Cerebellum (tissue), 4 donors: ENCODE measurements at places on chromosomes 7 and 10. TPM values are rescaled to one million over a fixed set of nuclear protein-coding genes. Genes with fewer than 3 reads are reported as not detected.

DNA sequence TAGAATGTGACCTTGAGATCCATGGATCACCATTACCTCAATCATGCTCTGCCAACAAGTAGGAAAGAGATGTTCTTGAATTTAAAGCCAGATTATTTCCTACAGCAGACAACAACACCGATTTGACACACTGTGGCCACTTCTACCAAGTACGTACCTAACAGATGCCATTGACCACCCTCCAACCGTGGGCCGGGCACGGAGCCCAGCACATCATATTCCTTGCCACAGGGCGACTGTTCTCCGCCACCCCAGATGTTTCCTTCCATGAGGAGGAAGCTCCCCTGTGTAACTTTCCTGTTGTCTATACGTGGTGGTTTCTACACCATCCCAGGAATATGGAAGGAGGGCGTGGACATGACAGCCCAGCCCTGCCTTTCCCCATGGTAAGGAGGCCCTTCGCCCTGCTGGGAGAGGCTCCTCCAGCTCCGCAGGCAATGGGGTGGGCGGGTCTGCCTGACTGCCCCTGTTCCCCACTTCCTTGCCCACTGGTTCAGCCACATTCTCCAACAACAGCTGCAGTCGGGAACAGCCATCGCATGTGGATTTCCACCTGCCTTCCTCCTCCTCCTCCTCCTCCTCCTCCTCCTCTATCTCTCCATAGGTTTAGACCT is 7.2 kb downstream of the CHST15 start:
- no peak for DNase-seq

- no peak for DNase-seq
Observed at GRCh38 chr10:75181073-75181472, 29.5 kb upstream of the VDAC2 start.

- DNase-seq, result no peak
Observed at GRCh38 chr10:61795551-61795950, 105.9 kb upstream of the ARID5B start.

GRCh38 chr7:47346377-47346914 is 235.5 kb downstream of the TNS3 start:
- DNase-seq, result no peak

DNA sequence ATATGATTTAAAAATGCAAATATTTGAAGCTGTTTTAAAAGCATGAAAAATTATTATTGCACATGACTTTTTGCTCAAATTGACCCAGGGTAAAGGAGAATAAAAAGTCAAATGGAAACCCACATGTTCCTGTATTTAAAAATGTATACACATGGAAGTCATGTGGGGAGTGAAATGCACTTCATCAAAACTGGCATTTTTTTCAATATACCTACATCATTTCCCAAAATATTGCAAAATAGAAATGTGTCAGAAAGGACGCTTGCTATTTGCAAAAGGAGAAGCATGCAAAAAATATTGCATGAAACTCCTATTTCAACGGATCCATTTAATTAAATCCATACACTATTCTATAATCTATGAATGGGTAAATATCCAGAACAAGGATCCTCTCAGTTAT is 117.0 kb downstream of the POU6F2 start:
- DNase-seq, result no peak

KLHDC10 gene
- 64.1 TPM for total RNA-seq

UTF1 gene
- not detected for total RNA-seq

DNA sequence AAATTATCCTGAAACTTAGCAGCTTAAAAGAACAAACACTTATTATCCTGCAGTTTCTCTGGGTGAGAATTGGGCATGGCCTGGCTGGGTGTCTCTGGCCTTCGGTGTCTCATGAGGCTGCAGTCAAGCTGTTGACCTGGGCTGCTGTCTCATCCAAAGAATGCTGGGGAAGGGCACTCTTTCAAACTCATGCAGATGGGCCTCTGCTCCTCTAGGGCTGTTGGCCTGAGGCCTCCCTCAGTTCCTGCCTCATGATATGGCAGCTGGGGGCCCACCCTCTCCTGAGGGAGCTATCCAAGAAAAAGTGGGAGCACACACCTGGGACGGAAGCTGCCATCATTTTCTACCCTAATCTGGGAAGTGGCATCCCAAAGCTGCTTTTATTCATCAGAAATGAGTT is 43.6 kb downstream of the DRGX start:
- DNase-seq, result no peak

GRCh38 chr10:16242859-16243613 is 193.8 kb upstream of the PTER start:
- no peak for DNase-seq

DNA sequence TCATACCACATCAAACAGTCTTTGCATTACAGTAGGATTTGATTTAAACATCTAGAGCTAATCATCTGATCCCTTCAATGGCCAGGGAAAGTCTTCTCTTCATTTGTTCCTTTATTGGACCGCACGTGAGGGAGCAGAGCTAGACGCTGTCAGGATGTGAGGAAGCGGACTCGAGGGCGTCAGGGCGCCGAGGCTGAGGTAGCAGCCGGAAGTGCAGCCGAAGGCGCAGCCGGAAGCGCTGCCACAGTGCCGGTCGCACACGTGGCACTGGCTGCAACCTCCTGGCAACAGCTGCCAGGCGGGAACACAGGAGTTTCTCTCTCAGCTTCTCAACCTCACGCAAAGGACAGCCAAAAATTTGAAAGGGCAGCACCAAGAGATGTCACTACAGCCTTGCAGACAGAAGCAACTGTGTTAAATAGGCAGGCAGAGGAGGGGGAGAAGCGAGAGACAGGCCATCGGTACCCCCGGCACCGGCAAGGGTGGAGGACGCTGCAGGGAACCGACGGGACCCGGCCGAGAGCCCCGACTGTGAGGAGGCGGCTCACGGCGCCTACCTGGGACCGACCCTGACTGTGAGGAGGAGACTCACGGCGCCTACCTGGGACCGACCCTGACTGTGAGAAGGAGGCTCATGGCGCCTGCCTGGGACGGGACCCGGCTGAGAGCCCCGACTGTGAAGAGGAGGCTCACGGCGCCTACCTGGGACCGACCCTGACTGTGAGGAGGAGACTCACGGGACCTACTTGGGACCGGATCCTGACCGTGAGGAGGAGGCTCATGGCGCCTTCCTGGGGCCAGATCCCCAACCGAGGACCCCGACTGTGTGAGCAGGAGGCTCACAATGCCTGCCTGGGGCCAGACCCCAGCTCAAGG is 32.3 kb downstream of the VIPR2 start:
- DNase-seq, result no peak

CAMK2B gene
- total RNA-seq, result 33.6 TPM

CALHM2 gene
- 4.9 TPM for total RNA-seq

GRCh38 chr10:96439725-96440124 is 74.0 kb downstream of the TLL2 start:
- no peak for DNase-seq

COL28A1 gene
- 6.2 TPM for total RNA-seq

DNA sequence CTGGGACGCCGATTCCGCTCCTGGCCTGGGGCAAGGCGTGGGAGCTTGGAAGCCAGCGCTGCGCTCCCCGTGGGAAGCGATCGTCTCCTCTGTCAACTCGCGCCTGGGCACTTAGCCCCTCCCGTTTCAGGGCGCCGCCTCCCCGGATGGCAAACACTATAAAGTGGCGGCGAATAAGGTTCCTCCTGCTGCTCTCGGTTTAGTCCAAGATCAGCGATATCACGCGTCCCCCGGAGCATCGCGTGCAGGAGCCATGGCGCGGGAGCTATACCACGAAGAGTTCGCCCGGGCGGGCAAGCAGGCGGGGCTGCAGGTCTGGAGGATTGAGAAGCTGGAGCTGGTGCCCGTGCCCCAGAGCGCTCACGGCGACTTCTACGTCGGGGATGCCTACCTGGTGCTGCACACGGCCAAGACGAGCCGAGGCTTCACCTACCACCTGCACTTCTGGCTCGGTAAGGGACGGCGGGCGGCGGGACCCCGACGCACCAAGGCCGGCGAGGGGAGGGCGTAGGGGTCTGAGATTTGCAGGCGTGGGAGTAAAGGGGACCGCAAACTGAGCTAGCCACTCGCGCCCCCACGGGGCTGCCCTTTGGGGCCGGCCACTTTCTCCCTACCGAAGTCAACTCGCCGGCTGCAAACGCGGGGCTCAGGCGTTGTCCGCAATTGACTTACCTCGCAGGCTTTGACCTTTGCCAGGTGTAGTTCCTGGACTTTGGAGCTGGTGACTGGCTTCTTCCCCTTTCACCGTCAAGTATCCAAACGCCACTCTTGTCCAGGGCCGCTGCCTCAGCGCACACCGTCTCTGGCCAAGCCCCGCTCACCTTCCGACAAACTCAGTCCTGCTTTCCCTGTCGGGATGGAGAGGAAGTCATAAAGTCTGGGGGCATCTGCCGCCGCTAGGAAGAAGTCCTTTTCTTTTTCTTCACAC is at the start of gene SCIN:
Gene SCIN (plus strand): TSS at position 187 of the 928 bp plus-strand sequence. CDS start 67 bp downstream, at position 254.
- DNase-seq, result no peak

GRCh38 chr10:1270906-1271305 is 214.7 kb downstream of the WDR37 start:
- no peak for DNase-seq

DNA sequence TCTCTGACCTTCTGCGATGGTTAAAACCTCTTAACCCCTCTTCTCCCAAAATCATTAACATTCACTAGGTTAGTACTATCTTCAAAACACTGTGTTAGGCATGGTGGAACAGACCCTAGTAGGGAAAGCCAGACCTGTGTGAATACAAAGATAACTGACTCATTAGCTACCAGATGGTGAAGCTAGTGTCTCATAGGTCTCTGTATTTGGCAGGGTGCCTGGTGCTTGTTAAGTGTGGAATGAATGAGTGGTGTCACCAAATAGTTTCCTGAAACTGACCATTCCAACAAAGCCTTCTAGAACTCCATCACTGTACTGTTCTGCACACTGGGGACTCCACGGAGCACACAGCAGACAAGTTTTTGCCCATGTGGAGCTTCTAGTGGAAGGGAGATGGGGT is 27.7 kb upstream of the TM9SF3 start:
- no peak for DNase-seq

DNA sequence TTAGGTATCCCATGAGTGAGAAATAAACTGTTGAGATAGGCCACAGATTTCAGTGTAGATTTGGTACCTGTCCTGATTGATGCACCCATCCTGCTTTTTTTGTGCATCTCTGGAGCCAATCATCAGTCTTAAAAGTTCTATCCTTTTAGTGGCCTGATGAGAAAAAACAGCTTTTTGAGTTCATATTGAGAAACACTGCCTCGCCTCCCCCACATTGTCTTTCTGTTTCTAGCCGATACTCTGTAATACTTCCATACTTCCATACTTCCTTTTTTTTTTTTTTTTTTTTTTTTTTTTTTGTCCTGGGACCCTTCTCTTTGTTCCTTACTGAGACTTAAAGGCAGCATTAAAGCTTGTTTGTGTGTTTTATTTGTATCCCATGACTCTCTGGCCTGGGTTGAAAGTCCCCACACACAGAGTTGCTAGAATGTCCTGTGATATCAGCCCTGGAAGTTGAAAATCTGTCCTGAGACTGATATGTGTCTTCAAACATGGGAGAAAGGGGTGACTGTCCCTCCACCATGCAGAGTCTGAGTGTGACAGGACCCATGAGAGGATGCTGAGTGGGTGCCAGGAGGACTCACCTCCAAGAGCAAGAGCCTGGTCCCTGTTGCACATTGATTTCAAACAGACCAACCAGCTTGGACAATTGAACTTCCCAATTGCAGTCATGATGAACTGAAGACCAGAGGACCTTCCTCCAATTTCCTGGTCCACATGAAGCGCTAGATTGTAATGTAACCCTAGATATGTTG is 5.7 kb downstream of the ZNF22 start:
- DNase-seq, result no peak

DNA sequence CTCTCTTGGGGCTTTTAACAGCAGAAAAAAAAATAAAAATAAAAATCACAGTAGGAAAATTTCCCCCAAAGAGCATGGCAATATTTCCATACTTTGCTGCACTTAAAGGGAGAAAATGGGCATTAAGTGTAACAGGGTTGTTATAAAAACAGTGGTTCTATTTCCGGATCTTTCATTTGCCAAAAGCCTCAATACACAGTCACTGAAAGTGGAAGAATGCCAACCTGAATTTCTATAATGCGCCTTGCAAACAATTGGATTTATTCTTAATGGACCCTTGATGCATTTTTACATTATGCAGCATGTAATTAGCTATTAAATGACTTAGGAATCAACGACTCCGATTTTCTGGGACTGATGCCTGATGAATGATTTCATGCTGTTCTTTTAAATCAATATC is 127.6 kb upstream of the NANOS1 start:
- no peak for DNase-seq

- no peak for DNase-seq
Observed at GRCh38 chr7:100065452-100066186, 15.9 kb downstream of the ZNF3 start.

DNA sequence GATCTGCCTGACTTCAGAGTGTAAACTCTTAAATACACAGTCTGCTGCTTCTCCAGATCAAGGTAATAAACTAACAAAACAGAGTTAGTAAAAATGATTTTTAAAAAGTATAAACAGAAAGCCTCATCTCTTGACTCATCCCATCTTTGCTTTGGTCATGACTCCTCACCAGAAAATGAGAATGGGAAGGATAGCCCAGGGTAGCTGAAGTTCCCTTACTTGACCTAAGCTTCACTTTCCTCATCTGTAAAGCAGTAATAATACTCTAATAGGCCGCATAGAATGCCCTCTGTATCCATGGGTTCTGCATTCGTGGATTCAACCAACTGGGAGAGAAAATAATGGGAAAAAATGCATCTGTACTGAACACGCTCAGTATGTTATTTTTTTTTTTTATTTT is 11.3 kb upstream of the SLC25A28 start:
- no peak for DNase-seq

GRCh38 chr7:2821842-2822507 is 22.1 kb downstream of the GNA12 start:
- no peak for DNase-seq

- peak; percentile 88 for DNase-seq
Observed at GRCh38 chr7:129611246-129612111, at the start of gene NRF1. Gene NRF1, plus strand, starts transcription at chr7:129611720. Its CDS starts 45,632 bp downstream, at chr7:129657352.

GRCh38 chr10:110006358-110007160 is 1.2 kb upstream of the ADD3 start:
- DNase-seq, result peak; percentile 19

AGAP5 gene
- total RNA-seq, result 9.6 TPM

DNA sequence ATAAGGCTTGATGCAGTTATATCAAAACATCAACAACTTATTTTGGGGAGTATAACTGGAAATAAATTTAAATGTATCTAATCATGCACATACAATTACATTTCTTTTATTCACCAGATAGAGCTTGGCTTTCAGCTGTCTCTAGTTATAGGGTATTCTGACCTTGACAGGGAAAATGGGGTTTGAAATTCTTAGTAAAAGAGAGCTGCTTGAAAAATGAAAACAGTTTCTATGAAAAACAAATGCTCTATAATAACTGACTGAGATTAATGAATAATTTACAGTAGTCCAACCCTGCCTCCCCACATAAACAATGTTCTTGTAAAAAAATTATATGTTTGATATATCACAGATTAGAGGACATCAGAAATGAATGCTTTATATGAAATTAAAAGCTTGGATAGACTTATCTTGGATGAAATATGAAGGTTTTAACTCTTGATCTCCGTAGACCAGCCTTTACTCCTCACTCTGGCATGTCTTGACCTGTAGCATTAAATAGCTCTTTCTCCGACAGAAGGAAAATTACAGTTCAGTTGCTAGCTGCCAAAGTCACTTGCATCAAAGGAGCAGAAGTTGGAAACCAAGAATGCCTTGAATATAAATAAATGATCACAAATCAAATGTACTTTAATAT is 32.1 kb downstream of the VWC2 start:
- DNase-seq, result no peak

TUBB8 gene
- not detected for total RNA-seq

GRCh38 chr10:124296121-124296812 is 122.5 kb downstream of the OAT start:
- DNase-seq, result peak; percentile 30
